ENCODE measurements at places on chromosomes 1 and 21.

DNA sequence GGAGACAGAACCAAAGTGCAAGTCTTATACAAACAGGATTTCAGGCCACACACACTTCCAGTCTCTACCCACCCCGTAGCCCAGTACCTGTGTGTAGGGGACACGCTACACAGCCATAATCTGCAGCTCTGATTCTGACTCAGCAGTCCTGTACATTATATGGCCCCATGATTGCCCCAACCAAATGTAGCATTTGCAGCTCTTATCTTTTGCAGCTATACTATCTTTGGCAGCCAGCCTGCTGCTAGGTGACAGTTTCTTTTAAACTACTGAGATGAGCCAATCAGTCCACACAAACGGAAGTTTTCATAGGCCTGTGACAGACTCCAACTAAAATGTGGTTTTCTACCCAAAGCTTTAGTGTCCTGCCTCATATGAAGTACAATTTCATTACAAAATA is 259.6 kb upstream of the ST6GALNAC5 start:
- DNase-seq, result no peak

DNA sequence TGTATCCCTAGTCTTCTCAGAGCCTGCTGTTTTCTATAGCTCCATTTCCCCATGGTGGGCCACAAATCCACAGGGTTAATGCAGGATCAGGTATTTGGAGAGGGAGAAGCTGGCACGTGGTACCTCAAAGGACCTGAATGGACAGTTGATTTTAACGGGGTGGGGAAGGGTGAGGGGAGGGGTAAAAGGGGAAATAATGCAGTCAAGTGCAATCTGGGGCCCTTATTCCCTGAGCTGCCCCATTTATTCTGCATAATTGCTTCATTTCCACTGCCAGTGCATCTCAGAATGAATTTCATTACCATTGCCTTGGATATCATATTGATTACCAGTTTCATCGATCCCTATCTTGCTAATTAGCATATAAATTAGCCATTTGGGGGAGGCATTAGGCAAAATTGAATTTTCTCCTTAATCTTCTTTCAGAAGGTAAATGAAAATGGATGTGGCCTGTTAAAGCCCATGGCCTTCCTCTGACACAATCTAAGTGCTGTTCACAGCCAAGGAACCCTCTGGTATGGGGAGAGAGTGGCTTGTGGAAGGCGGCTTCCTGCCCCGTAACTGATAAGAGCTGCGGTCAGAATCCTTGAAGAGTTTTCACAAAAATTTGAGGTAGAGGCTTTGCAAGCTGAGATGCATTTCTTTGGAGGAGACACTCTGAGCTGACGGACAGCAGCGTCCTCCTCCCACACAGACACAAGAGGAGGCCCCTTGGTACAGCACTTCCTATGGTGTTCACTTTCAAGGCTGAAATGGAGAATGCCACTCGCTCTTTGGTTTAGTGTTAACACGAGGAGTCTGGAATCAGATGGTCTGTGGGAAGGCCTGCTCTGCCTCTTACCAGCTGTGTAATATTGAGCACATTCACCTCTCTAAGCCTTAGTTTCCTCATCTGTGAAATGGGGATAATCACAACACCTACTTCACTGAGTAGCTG is 34.4 kb downstream of the PHC2 start:
- DNase-seq, result peak; percentile 42

GRCh38 chr21:36532769-36533467 is 53.0 kb upstream of the CLDN14 start:
- no peak for DNase-seq

DNA sequence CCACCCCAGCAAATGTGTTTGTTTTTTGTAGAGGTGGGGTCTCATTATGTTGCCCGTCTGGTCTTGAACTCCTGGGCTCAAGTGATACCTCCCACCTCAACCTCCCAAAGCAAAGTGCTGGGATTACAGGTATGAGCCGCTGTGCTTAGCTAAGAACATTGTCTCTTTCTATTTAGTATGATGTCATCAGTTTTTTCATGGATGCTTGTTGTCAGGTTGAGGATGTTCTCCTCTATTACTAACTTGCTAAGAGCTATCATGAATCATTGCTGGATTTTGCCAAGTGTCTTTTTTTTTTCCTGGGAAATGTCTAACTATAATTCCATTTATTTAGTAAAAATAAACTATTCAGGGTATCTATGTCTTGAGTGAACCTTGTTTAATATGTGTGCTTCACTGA is 19.0 kb upstream of the MPC2 start:
- no peak for DNase-seq

GRCh38 chr1:2172551-2173146 is 21.9 kb downstream of the FAAP20 start:
- DNase-seq, result no peak

- DNase-seq, result peak; percentile 100
Measured at GRCh38 chr1:226062558-226063223, at the start of gene H3-3A. Gene H3-3A, plus strand, starts transcription at chr1:226062716. Its CDS starts 1,636 bp downstream, at chr1:226064352.

DNA sequence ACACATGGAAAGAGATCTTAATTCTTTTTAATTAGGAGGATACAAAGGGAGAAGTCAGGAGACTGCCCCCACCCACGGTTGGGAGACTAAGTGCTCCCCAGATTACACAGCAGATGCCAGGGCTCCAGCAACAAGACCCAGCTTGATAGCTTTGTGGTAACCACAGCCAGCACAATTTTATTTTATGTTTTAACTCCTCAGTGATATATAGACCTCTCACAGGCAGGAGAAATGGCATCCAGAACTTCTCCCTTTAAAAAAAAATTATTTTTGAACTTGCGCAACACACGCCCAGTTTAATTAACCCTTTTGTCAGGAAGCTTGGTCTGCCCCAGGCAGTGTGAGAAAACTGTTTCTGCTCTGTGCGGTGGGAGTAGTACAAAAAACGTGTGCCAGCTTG is 62.6 kb upstream of the ACOT11 start:
- DNase-seq, result no peak

DNA sequence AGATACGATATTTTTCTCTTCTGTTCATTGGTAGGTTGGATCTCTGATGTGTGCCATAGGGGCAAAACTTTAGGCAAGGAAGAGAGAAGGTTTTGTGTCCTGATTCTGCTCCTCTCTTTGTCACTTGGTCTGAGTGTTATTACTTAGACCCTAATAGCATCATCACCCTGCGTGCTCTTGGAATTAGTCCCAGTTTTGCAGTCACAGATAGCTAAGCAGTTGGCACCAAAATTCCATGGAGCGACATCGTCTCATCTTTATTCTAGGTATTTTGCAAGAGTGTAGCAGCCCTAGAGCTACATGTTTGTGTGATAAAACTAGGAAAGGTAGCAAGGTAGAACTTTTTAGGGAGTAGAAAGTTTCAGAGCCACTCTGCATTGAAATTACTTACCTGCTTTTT is 23.8 kb downstream of the PIP5K1A start:
- no peak for DNase-seq

GRCh38 chr1:30109853-30110252 is 613.5 kb downstream of the MATN1 start:
- no peak for DNase-seq

Measured in esophagus muscularis mucosa (tissue), 4 donors.